Camera-type eye (tissue), 1 donor: ENCODE measurements at places on chromosomes 11 and 22. TPM values are rescaled to one million over a fixed set of nuclear protein-coding genes. Genes with fewer than 3 reads are reported as not detected.

Gene MRGPRX4
- total RNA-seq, result not detected

Gene ACRV1
- total RNA-seq, result not detected

Gene CNTF
- 1.8 TPM for total RNA-seq

Gene ABTB2
- 17.5 TPM for total RNA-seq

Gene MAPK8IP1
- 33.6 TPM for total RNA-seq

Gene RIMBP3B
- 0.60 TPM for total RNA-seq

Gene OR51I1
- not detected for total RNA-seq

Gene SAA1
- not detected for total RNA-seq

Gene B4GALNT4
- total RNA-seq, result 71.6 TPM

Gene DUSP18
- 16.6 TPM for total RNA-seq
